AG20443 (cell line): ENCODE measurements at places on chromosomes 6 and 20.

DNA sequence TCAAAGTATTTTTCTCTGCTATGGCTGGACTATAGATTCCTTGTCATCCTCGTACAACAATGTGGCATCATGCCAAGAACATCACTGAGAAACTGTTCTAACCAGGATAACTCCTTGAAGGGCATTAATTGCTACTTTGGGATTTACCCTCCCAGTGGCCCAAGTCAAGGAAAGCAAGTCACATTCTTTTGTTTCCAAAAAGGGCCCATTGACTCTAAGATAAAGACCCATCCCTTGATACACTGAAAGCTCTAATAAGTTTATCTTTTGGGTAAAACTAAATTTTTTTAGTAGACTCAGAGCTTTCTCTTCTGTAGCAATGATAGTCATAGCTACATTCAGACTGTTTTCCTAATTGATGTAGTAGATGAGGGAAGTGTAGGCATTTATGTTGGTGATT, at the start of gene OR2J3:
Gene OR2J3, plus strand, starts transcription at position 301 of the 400 bp plus-strand sequence. CDS start 3,833 bp downstream, outside the sequence.
- DNase-seq, result no peak

- no peak for DNase-seq
Observed at GRCh38 chr6:74071214-74071613, 375.2 kb downstream of the CD109 start.

GRCh38 chr6:161355696-161356095, 81.8 kb upstream of the AGPAT4 start:
- DNase-seq, result no peak

- DNase-seq, result peak; percentile 20
Observed at GRCh38 chr6:138752017-138752416, 21.6 kb upstream of the CCDC28A start.

- DNase-seq, result no peak
Observed at GRCh38 chr6:16471910-16472297, 233.5 kb downstream of the GMPR start.

GRCh38 chr20:62668441-62669027, 26.2 kb downstream of the SLCO4A1 start:
- peak; percentile 94 for DNase-seq

GRCh38 chr6:42387336-42387735, 64.4 kb downstream of the TRERF1 start:
- DNase-seq, result no peak

DNA sequence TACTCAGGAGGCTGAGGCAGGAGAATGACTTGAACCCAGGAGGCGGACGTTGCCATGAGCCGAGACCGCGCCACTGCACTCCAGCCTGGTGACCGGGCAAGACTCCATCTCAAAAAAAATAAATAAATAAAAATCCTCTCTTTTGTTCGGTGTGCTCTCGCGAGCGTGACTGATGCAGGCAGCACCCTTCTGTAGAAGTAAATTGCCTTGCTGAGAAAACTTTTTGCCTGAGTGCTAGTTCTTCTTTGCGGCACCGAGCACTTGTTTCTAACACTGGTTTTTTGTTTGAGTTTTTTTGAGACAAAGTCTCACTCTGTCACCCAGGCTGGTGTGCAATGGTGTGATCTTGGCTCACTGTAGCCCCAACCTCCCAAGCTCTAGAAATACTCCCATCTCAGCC, 30.5 kb downstream of the PLN start:
- no peak for DNase-seq

GRCh38 chr6:90490030-90490716, 96.7 kb downstream of the MAP3K7 start:
- DNase-seq, result no peak

- DNase-seq, result peak; percentile 55
Observed at GRCh38 chr6:17042422-17043147, 59.3 kb upstream of the STMND1 start.

DNA sequence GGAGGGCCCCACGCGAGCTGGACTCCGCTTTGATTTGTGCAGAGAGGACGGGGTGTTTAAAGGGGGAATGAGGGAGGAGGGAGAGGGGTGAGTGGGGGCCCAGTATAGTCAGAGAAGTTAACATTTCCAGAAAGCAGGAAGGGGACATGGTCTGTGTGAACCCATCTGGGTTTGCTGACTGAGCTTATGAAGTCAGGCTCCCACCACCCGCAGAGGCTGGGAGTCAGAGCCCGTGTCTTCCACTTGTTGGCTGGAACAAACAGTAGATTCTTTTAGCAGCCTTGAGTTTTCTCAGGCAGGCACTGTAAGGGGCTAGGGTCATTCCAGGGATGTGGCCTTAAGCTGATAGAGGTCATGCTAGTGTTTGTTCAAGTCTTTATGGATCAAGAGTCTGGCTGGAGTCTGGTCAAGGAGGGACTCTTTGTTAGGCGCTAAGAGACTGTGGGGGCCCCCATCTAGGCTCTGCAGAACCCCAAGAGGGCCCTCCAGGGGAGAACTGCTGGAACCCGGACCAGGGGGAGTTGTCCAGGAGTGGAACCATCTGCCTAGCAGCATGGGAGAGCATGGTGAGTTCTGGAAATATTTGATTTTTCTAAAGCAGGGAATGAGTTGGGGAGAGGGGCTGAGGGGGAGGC, 31.1 kb upstream of the FOXQ1 start:
- no peak for DNase-seq

GRCh38 chr6:55014321-55015088, 159.8 kb upstream of the HCRTR2 start:
- DNase-seq, result no peak
